ENCODE measurements at places on chromosomes 2 and 18. TPM values are rescaled to one million over a fixed set of nuclear protein-coding genes. Genes with fewer than 3 reads are reported as not detected.

- DNase-seq = no peak
These were observed 1664.6 kb upstream of the CELF4 start for GRCh38 chr18:39230086-39230803.

GRCh38 chr2:121297217-121297830 lies 12.3 kb upstream of the TFCP2L1 start:
- no peak for DNase-seq

EPHA4 gene
- 16.5 TPM for total RNA-seq

GRCh38 chr2:146669735-146670134 lies 1175.1 kb upstream of the ACVR2A start:
- DNase-seq = no peak

DNA sequence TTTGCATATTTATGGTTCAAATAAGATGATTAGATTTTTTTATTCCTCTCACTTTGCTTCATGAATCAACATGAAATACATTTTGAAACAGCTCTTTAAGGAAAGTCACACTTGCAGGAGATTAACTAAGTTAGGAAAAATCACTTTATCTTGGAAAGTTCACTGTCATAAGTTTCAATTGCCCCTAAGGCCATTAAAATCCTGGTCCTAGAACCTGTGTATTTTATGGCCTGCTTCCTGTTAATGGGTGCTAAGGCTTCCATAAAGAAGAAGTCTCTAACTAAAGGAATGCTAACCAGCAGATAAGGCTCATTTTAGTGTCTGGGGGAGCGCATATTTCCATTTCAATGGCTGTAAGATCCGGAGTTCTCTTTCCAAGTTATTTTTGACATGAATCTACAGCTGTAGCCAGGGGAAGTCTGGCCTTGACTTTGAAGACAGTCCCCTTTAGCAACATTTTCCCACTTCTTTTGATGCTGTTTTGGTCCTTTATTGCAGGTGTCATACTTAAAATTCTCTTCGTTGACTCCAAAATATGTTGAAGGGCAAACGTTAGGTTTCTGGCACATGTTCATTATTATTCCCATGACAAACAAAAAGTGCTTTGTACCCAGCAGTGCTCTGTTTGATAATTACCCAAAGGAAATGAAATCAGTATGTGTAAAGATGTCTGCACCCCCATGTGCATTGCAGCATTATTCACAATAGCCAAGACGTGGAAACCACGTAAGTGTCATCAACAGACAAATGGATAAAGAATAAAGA lies 34.4 kb upstream of the SH3BP4 start:
- no peak for DNase-seq

GRCh38 chr2:225326969-225327368 lies 72.5 kb upstream of the NYAP2 start:
- no peak for DNase-seq

NCKAP5 gene
- 2.0 TPM for total RNA-seq

SCTR gene
- 0.45 TPM for total RNA-seq

DNA sequence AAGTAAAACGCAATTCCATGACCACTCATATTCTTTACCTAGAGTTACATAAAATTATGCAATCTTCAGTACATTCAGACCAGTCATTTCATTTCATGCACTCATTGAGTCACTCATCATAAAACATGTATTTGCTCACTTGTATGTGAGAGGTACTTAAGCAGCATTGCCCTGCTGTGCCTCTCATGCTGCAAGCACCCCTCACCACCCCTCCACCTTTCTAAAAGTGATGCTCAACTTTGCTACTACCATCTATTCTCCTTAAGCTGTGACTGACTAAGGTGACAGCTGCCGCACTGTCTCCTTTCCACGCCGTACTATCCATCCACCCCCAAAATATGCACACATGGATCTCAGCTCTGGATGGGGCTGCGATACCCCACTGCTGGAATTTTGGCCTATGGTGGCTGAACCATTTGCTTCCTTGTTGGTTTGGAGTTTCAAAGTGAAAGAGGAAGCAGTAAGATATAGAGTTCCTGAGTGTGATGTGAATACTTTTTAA lies 7.2 kb downstream of the ARHGAP25 start:
- no peak for DNase-seq

- DNase-seq = no peak
These were observed 39.8 kb upstream of the TBC1D8 start for GRCh38 chr2:101190747-101191516.

DNA sequence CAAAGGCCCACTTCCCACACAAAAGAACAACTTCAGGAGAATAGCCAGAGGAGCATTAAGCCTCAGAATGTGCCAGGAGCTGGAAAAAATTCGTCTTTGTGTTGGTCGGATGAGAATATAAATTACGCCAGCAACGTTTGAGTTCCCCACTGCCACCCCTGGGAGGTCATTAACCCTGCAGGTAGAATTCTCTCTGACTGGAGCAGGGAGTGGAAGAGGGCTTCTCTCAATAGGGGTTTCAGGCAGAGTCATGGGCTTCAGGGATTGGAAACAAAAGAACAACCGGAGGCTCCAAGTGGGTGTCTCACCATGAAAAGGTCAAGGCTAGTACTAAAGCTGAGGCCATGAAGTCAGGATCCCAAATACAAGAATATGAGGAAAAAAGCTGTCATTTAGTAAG lies 69.0 kb upstream of the DDX18 start:
- DNase-seq = no peak

FABP1 gene
- 3,160 TPM for total RNA-seq

DNA sequence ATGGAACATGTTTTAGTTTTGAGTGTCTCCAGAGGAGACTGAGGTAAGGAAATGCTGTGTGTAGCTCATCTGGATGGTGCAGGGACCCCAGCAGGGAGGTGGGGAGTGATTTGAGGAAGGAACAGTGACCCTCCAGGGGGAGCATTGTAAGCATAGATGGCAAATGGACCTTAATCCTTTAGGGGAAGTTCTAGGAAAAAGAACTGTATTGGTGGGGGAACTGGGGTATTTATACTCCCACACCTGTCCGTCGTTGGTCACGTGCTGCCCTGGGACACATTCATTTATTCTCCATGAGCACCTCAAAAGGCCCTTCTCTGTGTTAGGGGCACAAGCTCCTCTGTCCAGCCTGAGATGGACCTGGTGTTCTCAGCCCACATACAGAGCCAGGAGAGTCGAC lies 233.9 kb upstream of the HDAC4 start:
- no peak for DNase-seq

OBSL1 gene
- total RNA-seq = 11.0 TPM

DNA sequence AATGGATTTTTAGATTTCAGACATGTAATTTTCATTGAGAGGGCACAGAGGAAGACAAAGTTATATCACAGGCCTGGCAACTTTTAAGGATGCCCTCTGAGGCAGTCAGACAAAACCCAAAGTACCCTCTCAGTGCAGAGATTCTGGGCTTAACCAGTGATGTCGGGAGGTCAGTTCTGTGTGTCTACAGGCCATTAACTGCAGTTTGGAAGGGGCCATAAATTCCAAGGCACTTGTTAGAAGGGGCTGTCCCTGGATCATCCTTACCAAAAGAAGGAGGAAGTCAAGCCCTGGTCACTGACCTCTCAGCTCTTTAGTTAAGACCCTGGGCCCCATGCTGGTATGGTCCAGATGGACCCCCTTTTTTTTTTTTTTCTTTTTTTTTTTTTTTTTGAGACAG lies 60.7 kb downstream of the LRRFIP1 start:
- peak; percentile 20 for DNase-seq

DNA sequence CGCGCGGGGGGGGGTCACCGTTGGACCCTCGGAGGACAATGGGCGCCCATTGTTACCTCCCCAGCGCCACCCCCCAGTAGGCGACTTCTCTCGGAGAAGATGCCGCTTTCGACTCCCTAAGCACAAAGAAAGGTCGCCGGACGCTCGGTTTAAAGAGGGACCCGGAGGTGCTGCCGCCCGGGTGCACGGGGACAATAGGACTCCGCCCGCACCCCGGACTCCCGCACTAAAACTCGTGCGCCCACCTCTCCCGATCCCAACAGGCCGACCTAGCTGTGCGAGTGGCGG lies 318 bp upstream of the CDC42EP3 start:
- no peak for DNase-seq
